Activated CD8-positive, alpha-beta memory T cell treated with anti-CD3 and anti-CD28 coated beads for 1 hour (primary cell): ENCODE measurements at places on chromosomes 5 and 9.

GRCh38 chr5:180034564-180034963 lies 37.0 kb downstream of the RNF130 start:
- no peak for DNase-seq

DNA sequence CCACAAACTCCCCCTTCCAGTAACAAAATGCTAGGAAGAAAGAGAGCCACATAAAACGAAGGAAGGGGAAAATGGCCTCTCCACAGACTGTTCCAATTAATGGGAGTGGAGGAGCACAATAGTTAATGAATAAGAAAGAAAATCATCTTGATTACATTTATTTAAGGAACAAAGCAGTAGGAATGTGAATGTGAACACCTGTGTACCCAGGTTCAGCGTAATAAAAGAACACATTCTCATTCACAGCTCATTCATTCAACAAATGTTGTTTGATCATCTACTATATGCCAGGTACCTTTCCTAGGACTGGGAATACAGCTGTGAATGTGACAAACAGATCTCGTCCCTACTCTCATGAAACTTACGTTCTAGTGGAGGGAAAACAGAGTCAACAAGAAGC lies 35.7 kb downstream of the SIL1 start:
- no peak for DNase-seq

GRCh38 chr5:10581867-10582511 lies 18.1 kb downstream of the ANKRD33B start:
- DNase-seq = no peak

- no peak for DNase-seq
Observed at GRCh38 chr9:137348769-137349470, 46.8 kb upstream of the NRARP start.

GRCh38 chr9:14240537-14240936 lies 73.4 kb downstream of the NFIB start:
- DNase-seq = no peak

- no peak for DNase-seq
Observed at GRCh38 chr5:130138406-130139045, 234.3 kb downstream of the CHSY3 start.

DNA sequence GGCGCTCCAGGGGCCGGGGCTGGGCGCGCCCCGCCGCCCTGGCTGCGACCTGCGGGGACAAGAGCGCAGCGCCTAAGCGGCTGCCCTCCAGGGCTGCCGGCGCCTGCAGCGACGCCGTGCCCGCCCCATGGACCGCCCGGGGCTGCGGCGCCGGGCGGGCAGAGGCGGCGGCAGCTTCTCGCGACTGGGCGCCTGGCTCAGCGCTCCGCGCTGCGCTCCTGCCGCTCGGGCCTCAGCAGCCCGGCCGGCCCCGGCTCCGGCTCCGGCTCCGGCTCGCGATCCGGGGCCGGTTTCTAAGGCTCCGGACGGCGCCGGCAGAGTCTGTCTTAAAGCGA lies at the start of gene PITX1:
TSS of gene PITX1 (minus strand) at position 328 of the 335 bp plus-strand sequence. CDS start 347 bp downstream, outside the sequence.
- no peak for DNase-seq

GRCh38 chr9:114207034-114207810 lies 51.9 kb downstream of the COL27A1 start:
- DNase-seq = no peak

DNA sequence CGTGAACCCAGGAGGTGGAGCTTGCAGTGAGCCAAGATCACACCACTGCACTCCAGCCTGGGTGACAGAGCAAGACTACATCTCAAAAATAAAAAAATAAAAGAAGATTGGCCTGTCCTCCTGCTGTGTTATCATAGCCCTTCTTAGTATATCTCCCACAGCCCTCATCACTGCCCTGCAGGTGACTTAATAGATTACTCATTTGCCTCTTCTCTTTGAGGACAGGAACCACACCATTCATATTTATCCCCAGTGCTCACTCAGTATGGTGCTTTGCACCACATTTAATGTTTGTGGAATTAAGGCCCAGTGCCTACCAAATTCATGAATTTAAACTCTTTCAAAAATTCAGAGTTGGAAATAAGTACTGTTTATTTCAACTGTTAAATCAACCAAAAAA lies 10.3 kb downstream of the IDNK start:
- no peak for DNase-seq

- DNase-seq = no peak
Observed at GRCh38 chr9:28215536-28216299, 642.4 kb upstream of the C9orf72 start.
